ENCODE measurements at places on chromosomes 12 and 14.
A peak's percentile ranks its signal among the peaks of the same experiment; 100 is the strongest.

- peak; percentile 44 for DNase-seq
These were observed 166.4 kb downstream of the STXBP6 start for GRCh38 chr14:24883576-24883975.

DNA sequence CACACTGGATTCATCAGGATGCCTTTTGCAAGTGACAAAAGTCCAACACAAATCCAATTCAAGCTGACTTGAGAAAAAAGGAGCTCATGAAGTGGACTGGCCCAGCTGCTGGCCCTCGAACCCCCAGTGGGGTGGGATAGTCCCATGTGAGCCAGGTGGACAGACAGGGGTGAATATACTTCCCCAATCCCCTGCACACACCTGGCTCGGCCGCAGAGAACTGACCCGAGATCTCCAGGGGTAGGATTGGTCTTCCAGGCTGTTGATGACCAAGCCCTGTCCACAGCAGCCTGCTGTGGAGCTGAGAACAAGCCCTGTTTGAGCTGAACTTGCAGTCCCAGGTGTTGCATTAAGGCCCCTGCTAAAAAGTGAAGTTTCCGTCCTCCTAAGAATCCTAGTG lies 56.2 kb downstream of the TPCN1 start:
- DNase-seq, result no peak

- DNase-seq, result peak; percentile 97
These were observed 138.5 kb downstream of the KICS2 start for GRCh38 chr12:64083285-64084210.

GRCh38 chr12:6927379-6928021 lies at the start of gene ATN1:
Gene ATN1 (plus strand): TSS chr12:6927959. CDS start chr12:6934002, 6,043 bp downstream.
- DNase-seq, result peak; percentile 75

- DNase-seq, result no peak
These were observed 223.4 kb upstream of the GARIN2 start for GRCh38 chr14:66965831-66966230.

DNA sequence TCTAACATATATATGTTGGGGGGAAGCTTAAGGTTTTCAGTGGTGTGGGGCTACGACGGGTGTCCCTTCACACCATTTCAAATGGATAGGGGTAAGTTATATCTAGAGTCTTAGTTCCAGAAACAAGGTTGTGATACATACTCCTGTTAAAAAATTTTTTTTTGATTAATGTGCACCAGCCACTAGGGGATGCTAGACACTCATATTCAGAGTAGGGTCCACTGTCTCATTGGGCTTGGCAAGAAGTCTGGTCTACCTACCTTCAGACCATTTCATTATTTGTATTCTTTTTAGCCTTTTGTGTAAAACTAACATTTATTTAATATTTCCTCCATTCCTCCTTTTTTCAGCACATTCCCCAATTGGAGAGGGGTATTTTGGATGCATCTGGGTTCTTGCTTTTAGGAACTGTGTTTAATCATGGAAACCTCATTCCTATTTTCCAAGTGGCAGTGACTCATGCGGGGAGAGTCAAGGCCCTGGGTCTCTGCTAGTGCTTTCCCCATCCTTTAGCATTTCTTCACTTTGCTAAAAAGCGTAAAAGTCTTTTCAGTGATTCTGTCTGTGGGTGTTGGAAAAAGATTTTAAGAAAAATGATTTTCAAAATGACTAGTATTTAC lies 33.4 kb downstream of the ANO4 start:
- DNase-seq, result peak; percentile 66

GRCh38 chr12:47941871-47942613 lies 21.4 kb upstream of the TMEM106C start:
- DNase-seq, result no peak

DNA sequence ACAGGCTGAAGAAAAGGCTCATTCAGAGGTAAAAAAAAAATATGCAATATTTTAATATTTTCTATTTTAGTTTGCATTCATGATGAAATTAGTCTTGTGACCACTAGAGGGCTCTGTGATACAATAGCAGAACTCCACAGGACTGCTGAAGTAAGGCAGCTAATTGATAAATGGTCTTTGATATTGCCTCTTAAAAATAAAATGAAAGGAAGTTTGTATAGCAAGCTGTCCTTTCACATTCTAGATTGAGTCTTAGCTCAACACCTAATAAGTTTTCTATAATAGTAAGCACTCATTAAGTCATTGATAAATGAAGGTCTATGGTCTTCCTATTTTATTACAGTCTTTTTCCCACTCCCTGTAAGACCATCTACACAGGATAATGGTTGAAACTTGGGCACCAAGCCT lies 315.7 kb downstream of the NAV3 start:
- peak; percentile 69 for DNase-seq

DNA sequence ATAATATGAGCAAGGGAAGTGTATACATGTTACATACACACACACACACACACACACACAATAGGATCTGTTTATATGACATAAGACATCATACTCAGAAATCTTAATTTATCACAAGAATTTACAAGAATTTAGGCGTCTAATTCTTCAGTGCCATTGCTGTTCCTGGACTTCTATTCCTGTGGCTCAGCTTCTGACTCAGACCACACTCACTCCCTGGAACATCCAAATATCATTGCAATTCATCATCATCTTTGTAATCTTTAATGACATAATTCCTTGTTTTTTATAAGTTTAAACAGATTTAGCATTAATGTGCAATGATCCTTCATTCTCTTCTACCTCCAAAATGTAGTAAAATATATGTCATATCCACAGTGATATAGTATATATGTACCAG lies 544.2 kb downstream of the FOXG1 start:
- DNase-seq, result peak; percentile 51

DNA sequence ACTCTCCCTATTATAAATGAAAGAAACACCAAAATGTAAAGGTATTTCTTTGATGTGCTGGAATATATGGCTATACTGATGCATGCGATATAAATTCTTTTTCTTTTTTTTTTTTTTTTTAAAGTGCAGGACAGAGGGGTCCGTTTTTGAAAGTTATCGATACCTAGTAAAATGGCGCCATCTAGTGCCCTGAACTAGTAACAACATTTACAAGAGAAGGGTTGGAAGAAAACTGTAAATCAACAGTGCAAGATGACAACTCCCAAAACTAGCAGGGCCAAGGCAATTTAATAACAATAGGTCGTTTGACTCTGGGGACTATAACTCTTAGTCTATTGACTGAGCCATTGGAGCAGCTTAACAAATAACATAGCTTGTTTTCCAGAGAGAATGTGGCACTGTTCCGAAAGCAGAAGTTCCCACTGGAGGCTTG lies 137.7 kb downstream of the SPTSSA start:
- DNase-seq, result peak; percentile 59

DNA sequence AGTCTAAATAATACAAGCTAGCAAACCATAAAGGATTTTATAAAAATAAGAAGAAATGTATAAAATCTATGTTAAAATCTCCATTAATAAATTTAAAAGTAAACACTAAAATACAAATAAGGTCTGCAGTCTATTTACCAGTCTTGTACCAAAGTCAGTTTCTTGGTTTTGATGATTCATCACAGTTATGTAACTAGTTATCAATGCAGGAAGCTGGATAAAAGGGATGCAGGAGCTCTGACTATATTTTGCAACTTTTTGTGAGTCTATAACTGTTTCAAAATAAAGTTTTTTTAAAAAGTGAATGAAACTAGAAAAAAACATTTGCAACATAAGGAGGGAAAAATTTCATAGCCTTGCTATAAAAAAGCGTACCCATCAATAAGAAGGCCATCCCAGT lies 151.5 kb downstream of the DERA start:
- peak; percentile 64 for DNase-seq

DNA sequence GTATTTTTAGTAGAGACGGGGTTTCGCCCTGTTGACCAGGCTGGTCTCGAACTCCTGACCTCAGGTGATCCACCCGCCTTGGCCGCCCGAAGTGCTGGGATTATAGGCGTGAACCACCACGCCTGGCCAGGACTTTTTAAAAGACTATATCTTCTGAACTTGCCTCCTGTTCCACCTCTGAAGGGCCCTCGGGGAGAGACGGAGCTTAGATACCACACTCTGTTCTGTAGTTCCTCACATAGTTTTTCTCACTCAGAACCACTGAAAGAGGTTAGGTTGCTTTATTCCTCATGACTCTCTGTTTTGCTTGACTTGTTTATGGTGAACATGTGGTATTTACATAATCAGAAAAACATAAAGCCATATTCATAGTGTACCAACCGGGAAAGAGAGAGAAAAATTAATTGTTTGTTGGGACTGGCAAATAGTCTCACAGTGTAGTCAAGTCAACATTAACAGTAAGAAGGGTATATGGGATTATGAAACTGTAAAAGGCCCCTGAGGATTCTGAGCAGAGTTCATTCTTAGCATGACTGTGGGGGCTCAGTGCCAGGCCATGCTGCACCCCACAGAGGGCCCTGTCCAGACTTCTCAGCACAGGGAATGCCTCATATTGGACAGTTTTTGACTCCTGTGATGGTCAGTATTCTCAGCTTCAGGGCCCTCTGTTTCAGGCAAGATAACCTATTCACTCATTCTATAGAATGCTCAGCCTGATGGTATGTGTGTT lies 342.3 kb downstream of the ZFP36L1 start:
- peak; percentile 23 for DNase-seq

DNA sequence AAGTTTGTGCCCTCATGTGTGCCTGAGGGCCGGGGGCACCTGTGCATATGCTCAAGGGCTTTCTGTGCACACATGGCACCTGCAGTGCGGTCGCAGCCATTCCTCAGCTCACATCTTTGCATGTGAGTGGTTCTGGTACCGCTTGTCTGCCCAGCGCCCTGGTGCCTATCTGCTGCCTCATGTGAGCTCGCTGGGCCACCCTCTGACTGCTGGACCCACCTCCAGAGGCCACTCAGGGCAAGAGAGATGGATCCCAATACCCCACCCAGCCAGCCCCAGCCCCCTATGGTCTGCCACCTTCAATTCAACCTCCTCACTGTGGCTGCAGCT lies 5.4 kb upstream of the AMN start:
- no peak for DNase-seq

DNA sequence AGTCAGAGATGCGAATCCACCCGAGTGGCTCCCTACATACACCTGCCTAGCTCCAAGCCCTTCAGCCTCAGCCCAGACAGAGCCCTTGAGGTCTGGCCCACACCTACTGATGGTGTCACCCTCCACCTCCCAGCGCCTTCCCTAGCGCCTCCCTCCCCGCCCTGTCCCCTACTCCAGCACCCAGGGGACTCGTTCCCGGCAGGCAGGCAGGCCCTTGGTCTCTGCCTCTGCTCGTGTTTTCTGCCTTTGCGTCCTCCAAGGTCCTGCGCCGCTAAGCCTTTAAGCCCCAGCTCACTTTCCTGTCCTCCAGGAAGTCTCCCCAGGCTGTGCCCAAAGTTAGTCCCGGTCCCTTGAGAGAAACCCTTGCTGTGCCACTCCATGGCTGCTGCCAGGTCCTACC lies 12.7 kb downstream of the INF2 start:
- no peak for DNase-seq

DNA sequence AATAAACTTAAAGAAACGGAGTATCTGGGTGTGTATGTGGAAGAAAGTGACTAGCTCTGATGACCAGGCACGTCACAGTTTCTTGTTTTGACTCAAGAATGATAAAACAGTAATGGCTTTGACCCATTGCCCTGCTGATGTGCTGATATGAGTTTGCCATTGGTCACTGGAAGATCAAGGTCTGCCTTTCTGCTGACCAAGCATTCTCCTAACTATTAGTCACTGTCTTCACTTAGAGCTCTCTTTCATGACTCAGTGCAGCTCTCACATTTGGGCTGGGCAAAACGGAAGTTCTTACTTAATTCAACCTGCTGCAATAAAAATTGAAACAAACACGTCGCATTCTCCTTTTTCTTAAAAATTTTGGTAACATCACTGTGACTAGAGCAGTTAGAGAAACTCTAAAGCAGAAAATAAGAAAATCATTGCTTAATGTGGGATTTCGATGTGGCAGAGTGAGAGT lies 366.7 kb downstream of the BTG1 start:
- peak; percentile 93 for DNase-seq

DNA sequence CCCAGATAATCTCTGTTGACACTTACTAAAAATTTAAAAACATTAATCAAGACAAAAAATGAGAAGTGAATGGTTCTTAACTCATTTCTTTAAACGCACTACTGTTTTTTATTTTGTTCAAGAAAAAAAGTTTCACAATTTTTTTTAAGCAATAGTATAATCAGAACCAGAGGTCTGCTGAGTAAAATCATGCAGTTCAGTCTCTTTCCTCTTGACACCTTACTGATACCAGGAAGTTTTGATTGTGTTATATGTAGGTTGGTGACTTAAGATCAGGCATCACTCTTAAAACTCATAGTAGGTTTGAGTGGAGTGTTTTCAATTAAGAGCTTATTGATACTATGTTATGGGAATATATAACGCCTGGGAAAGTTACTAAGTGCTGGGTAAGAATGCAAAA lies 121.4 kb downstream of the TRMT5 start:
- no peak for DNase-seq

DNA sequence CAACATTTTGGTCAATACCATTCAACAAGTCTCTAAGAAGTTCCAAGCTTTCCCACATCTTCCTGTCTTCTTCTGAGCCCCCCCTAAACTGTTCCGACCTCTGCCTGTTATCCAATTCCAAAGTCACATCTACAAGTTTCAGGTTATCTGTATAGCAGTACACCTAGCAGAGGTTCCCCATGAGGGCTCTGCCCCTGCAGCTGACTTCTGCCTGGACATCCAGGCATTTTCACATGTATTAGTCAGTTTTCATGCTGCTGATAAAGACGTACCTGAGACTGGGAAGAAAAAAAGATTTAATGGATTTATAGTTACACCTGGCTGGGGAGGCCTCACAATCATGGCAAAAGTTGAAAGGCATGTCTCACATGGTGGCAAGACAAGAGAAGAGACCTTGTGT lies 10.2 kb upstream of the PLA2G1B start:
- DNase-seq, result no peak

DNA sequence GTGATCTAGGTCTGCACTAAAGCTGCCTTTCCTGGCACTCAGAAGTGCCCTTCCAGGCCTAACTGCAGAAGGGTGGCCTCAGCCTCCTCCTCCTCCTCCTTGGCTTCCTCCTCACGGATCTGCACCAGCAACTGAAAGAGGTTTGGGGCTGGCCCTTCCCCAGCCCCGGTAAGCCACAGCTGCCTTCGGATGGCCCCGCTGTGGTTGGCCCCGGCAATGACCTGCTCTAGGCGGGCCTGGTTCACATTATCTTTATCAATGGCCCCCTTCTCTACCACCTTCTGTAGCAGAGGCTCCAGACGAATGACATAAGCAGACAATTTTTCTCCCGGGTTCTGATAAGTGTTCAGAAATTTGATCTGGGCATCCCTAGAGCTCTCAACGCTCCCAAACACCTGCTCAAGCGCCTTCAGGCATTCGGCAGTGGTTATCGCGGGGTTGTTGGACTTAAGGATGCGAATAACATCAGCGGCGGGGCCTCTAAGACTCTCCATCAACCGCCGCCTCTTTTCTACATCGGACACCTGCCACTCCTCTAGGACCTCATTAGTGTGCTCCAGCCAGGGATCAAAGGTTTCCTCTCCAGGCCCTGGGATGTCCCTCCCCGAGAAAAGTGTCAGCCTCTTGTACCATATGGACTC lies 1.5 kb downstream of the PNMA1 start:
- peak; percentile 25 for DNase-seq

- no peak for DNase-seq
These were observed 1.3 kb downstream of the LRP1-AS start for GRCh38 chr12:57146092-57146491.

- DNase-seq, result peak; percentile 97
These were observed at the start of gene KMT2D for GRCh38 chr12:49060237-49061156. Gene KMT2D (minus strand): TSS chr12:49060794. CDS start chr12:49055324, 5,470 bp downstream.
